ENCODE measurements at places on chromosomes 11 and 22.

GRCh38 chr22:50211147-50211546 is 10.3 kb downstream of the SELENOO start:
- no peak for DNase-seq

DNA sequence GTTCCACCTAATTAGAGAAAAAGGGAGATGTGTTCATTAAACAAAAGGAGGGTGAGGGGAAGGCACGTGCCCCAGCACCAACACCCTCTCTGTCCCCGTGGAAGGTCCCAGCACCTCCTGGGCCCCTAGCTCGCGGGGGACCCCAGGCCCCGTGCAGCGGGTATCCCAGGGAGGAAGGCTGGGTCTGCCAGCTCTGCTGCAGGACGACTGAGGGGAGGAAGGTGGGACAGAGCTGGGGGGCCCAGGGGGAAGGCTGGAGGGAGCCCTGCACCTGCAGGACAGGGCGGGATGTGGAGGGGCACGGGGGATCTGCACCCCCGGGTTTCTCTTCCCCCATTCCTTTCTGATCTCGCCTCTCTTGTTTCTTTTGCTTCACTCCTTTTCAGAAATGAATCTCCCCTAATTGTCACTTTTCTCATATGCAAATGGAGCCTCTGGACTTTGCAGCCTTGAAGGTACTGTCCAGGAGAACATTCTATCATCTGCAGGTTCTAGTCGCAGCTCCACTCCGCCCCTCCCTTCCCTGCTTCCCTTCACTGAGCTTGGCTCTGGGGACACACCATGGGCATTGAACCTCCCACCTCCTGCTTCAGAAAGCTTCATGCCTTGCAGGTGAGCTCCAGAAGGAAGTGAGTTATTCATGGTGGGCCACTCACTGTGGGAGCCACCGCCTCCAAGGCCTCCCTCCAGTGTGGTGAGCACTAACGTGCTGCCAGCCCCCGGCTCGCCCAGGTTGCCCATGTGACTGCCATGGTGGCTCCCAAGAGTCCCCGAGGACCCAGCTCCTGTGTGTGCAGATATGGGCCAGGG is 111.0 kb downstream of the ST3GAL4 start:
- DNase-seq = peak; percentile 28

GRCh38 chr11:73227571-73228211 is 9.6 kb downstream of the P2RY2 start:
- peak; percentile 22 for DNase-seq

- DNase-seq = no peak
These were observed 181.8 kb downstream of the MIAT start for GRCh38 chr22:26839216-26839615.

DNA sequence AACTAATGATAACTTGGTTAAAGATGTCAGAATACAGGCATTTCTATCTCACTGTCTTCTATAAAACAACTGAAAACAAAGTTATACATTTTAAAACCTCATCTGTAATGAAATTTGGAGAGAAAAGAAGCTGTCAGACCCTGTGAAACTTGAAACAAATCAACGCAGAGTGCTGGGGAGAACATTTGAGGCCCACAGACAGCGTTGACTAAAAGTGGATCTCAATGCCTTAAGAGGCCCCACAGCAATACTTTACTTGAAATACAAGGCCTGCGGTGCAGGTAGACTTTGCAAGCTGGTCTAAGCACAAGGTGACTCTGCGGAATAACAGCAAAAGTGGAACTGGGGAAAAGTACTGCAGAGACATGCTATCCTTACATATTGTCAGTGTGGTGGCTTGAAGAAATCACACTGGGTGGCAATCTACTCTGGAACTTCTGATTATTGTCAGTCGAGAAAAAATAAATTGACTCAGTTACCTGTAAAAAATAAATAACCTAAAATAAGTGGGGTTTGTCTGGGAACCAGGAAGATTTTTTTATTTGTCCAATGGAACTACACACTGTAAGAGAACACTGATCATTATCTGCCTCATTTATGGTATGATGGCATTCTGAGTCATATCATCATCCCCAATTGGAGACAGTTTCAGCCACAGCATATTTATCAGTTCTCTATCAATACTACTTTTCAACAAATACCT is 138.9 kb downstream of the LUZP2 start:
- no peak for DNase-seq

GRCh38 chr11:131483877-131484276 is 113.5 kb downstream of the NTM start:
- DNase-seq = no peak

GRCh38 chr22:30301995-30302809 is 12.9 kb upstream of the CASTOR1 start:
- no peak for DNase-seq

DNA sequence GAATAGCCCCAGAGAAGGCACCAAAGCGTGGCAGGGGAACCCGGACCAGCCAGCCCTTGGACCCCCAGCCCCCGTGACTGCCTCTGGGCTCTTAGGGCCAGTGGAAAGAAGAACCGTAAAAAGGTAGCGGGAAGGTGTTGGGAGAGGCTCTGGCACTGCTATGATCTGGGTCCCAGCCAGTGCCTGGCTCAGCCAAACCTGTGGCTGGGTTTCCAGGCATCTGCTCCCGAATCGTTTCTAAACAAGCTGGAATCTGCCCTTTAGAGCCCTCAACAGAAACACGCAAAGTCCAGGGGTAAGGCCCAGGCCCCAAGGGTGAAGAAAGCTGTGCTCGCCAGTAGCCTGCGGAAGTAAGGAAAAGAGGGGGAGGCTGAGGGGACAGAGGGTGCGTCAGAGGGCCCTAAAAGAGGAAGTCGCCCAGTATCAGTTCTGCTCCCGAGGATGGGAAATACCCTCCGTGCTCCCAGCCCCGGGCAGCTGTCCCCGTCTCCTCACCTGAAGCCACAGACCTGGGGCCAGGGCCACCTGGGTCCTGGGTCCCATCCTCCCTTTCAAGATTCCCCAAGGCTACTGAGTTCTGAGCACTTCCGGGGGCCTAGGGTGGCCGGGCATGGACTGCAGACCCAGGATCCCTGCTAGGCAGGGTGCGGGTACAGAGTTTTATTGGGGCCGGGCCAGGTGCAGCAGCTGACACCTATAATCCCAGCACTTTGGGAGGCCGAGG is 24.7 kb downstream of the IL10RA start:
- no peak for DNase-seq

GRCh38 chr11:18221274-18221876 is 15.2 kb downstream of the SAA4 start:
- DNase-seq = no peak

DNA sequence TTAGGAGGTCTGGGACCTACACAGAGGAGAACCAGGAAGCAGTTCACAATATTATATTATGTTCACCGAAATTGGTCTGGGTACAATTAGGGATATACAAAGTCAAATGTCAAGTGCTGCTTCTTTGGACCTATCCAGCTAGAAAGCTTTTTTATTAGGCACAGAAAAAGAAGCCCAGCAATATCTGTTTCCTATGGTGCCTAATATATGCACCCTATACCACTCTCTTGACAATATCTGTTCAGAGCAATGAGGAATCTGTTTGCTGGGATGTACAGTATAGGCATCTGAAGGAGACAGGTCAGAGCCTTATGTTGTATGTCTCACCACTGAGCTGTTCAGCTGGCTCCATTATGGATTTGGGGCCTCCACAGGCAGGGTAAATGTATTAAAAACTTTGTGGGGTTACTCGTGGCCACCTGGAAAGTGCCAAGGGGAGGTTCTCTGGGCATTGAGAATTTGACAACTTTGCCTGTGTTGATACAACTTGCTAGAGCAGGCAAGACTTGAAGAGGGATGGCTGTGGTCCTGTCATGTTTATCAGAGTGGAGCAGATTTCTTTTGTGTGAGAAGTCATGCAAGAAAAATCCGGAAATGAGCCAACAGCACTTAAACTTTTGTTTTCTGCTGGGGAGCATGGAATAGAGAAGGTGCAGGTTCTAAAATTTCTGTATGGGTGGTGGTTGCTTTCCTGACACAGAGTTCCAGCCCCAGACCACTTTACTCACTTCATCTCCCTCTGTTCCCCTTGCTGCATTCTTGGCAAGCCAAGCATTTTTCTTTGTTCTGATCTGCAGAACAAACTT is 10.1 kb downstream of the STIM1 start:
- DNase-seq = no peak

DNA sequence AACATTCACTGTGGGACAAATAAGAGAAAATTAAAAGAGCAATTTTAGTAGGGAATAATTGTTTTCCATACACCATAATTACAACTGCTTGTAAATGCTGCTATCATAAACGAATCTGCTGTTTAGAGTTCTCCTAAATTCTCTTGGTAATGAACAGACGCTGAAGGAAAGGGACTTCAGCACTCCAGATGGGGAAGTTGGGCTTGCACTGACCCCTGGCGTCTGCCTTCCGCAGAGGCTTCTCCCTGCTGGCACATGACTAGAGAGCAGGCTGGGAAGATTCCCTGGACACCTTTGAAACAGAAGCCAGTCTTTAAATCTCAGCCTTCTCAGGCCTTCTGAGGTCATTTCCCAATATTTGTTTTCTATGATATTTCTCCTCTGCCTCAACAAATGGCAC is 84.1 kb downstream of the NXPE2 start:
- peak; percentile 77 for DNase-seq

DNA sequence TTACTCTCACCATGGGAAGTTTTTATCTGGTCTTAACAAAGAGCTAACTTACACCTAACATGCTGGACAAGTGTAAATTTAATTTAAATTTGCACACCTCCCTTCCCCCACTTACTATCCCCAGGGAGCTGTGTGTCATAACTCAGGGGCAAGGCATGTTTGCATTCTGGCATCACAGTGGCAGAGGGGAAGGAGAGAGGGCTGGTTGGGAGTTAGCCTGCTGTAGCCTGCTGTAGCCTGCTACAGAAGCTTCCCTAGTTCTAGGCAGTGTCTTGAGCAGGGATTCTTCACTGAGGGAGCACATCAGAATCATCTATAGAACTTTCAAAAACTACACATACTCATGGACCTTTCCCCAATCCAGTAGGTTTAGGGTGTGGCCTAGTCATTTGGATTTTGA is 49.3 kb upstream of the PAX6 start:
- DNase-seq = no peak

- no peak for DNase-seq
These were observed 46.4 kb downstream of the RCN1 start for GRCh38 chr11:32137263-32137662.

DNA sequence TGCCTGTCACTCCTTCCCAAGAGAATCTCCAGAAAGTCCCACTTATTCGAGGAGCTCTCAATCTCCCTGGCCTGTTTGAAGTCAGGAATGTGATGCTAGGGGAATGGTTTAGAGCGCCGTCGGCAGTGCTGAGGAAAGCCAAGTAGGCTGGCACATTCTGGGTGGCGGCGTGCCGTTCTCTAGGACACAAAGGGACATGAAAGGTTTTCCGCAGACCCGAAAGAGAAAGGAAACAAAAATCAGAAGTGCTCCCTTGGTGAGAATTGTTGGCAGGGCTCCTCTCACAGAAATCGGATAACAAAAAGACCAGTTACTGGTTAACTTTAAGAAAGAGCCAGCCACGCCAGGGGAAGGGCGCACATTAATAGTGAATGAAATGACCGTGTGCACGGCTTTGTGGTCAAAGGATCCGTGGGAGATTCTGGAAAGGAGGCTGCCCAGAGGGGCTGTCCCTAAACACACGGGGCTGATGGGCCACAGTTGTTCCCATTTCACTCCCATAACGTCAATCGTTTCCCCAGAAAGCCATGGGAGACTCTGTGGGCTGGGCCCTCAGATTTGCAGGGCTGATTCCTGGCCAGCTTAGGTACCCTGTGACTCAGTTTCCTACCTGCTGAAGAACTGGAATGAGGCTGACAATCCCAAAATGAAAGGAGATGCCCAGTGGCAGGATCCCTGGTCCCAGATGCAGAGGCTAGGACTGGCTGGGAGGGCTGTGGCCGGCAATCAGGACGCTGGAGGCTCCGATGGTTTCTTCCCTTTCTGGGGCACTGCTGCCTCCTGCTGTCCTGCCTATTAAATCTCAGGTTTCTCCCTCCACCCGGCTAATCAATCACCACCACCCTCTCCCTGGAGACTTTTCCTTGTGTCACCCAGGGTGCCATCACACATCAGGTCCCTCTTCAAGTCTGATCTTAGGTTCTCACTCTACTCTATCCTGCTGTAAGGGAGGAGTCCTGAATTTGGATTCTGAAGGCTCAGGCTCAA is 82.3 kb downstream of the RCN1 start:
- DNase-seq = peak; percentile 48

GRCh38 chr11:69284081-69284511 is 9.9 kb upstream of the MYEOV start:
- DNase-seq = no peak

DNA sequence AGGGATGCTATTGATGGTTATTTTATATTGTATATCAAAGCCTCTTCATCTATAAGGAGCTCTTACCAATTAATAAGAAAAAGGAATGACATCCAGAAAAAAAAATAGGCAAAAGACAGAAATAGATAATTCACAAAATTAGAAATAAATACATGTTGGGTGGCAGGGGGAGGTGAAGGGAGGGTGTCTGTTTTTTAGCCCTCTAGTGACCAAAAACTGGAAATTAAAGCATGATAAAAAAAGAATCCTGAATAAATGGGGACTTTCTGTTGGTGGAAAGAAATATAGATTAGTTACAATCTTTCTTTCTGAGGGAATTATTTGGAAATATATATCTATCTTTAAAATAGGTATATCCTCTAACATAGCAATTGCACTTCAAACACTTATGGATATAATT is 42.0 kb upstream of the TTC36 start:
- DNase-seq = peak; percentile 34

GRCh38 chr11:27040302-27041115 is at the start of gene BBOX1:
Gene BBOX1, plus strand, starts transcription at chr11:27040815. Its CDS starts 14,616 bp downstream, at chr11:27055431.
- DNase-seq = peak; percentile 9

GRCh38 chr11:108858622-108859021 is 193.8 kb downstream of the DDX10 start:
- no peak for DNase-seq

- DNase-seq = no peak
These were observed 166.5 kb downstream of the UVRAG start for GRCh38 chr11:75981546-75981945.

DNA sequence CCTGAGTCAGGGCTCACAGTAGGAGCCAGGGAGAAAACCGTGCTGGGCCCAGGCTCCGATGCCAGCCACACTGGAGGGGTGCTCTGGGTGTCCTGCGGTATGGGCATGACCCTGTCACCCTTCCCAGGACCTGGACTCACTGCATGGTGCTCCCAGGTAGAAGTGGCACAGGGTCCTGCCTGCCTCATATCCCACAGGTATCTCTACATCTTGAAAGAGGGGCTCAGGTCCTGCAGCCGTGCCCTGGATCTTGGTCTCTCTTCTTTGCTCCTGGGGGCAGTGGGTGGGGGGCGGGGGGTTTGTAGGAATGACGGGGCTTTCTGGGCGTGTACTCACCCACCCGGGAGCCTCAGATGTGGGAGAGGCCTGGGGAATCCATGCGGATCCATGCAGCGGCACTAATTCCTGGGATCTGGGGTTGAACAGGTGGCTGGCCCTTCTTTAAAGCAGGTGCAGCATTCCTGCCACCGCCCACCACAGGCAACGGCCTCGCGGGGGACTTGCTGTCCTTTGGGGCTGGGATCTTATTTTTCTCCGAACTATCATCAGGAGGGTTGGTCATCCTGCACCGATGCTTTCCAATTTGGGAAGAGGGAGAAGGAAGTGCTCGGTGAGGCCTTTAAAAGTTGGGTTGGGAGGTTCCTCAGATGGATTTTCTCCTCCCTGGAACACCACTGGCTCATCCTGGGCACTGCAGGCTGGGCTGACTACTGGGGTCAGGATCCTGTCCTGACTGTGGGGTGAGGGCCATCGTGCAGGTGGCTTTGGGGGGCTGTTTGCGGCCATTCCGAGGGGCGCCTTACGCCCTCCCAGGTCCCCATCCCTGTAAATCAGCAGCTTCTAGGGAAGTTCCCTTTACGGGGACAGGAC is 886.4 kb downstream of the BRD1 start:
- DNase-seq = no peak
